ENCODE measurements at places on chromosomes 2 and 18. TPM values are rescaled to one million over a fixed set of nuclear protein-coding genes. Genes with fewer than 3 reads are reported as not detected.
A peak's percentile ranks its signal among the peaks of the same experiment; 100 is the strongest.

The RAB17 gene
- 44.9 TPM for total RNA-seq

The DNPEP gene
- 78.6 TPM for total RNA-seq

GRCh38 chr2:128820452-128820851, 501.8 kb upstream of the HS6ST1 start:
- DNase-seq = no peak

The LYPD6 gene
- total RNA-seq = 6.3 TPM

DNA sequence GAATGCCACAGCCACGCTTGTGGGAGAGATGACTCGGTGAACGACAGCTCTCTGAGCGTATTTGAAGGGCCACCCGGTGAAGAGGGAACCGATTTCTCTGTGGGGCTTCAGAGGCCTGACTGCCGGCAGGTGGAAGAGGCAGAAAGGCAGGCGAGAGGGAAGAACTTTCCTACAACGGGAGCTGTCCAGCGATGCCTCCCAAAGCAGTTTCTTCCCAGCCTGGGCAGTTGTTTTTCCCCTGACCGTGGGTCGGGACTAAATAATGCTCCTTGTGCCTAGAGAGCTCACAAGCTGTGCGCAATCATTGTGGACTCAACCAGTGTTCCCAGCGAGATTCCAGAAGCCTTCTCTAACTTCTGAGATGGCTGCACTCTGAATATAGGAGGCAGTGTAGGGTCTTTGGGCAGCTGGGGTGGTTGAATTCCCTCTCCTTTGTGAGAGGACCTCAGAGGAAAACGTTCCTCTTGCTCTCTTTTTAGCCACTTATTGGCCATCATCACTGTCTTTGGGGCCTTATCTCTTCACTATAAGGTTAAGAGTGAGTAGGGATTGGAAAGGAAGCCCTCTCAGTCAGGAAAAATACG, 710 bp downstream of the SEC11C start:
- peak; percentile 38 for DNase-seq

GRCh38 chr2:190335225-190335559, 8.2 kb upstream of the INPP1 start:
- no peak for DNase-seq

- no peak for DNase-seq
Observed at GRCh38 chr2:37790019-37790418, 118.6 kb upstream of the CDC42EP3 start.

Measured in lung (tissue), 17 donors.